ENCODE measurements at places on chromosomes 11 and 22.

GRCh38 chr11:36757075-36757474 lies 159.0 kb upstream of the RAG2 start:
- DNase-seq: no peak

DNA sequence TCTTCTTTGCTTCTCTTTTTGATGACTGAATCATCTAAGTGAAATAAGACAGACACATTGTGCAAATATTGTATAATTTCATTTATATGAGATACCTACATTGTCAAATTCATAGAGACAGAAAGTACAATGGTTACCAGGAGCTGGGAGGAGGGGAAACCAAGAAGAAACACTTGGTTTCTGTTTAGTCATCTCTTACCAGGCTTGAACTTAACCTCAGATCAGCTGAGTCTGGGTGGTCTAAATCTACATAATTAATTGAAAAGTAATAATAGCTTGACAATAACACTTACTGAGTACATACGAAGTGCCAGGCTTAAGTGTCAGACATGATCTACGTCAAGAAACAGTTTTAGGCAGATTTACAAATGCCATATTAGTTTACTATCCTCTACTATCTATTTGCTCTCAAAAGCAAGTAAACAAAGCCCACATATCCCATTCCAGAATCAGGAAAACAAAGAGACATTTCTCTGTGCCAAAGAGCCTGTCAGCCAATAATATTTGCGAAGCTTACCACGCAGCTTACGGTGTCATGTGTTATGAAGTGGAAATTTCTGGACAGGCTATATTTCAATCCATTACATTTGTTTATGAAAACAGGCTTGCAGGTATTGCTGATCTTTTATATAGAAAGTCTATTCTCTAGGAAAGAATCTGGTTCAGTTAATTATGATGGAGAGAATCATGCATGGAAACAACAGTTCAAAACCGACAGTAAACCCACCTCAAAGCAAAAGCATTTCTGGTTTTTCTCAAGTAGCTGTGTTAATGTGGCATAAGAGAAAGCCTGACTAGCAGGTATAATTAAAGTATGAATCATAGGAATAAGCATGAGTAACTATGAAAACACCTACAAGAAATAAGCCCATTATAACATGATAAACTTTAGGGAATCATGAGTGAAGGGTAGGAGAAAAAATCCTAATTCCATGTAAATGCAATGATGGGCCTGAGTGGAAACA lies 2.7 kb upstream of the ARHGAP42 start:
- DNase-seq: no peak

DNA sequence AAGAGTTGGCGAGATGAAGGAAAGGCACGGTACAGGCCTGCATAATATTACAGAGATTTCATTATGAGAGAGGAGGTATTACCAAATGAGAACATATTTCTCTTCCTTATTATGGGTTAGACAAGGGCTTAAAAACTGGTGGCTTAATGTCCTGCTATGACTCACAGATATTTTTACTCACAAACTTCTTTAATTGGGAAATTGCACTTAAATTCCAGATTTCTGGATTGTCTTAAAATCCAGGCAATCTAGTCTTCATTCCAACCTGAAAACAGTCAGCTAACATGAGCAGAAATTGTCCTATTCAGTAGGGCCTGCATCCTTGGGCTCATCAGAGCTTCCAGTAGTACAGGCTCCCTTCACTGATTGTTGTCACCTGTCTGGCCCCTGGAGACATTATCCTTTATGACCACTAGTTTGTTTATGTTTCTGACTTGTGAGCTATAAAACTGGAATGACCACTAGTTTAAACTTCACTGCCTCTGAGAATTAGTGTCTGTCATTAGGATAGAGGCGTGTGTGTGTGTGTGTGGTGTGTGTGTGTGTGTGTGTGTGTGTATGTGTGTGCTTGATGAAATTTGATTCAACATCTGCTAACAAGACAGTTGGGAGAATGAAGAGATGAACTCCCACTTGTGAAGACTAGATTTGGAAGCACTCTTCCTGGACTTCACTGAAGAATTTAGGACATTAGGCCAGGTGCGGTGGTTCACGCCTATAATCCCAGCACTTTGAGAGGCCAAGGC lies 25.1 kb downstream of the DBX1 start:
- DNase-seq: no peak

- DNase-seq: no peak
Measured at GRCh38 chr22:26711205-26711963, 54.0 kb downstream of the MIAT start.

Measured in stimulated activated naive CD4-positive, alpha-beta T cell (primary cell).